Bronchus fibroblast of lung (primary cell): ENCODE measurements at places on chromosomes 12 and 14. TPM values are rescaled to one million over a fixed set of nuclear protein-coding genes. Genes with fewer than 3 reads are reported as not detected.

MDM2 gene
- total RNA-seq, result 41.8 and 43.5 TPM in 2 replicates

USP44 gene
- total RNA-seq, result 0.50 and 1.0 TPM in 2 replicates

MANSC4 gene
- total RNA-seq, result not detected in 2 replicates

OAS3 gene
- total RNA-seq, result 8.5 and 9.4 TPM in 2 replicates

SYCP3 gene
- 0.50 TPM in 1 of 2 replicates, not detected in the other for total RNA-seq

SERPINA4 gene
- total RNA-seq, result not detected in 2 replicates

TPH2 gene
- total RNA-seq, result not detected in 2 replicates

SLC17A8 gene
- total RNA-seq, result not detected in 2 replicates
